ENCODE measurements at places on chromosomes 13 and 19.

GRCh38 chr19:49512970-49513745 is 697 bp downstream of the FCGRT start:
- no peak for DNase-seq

DNA sequence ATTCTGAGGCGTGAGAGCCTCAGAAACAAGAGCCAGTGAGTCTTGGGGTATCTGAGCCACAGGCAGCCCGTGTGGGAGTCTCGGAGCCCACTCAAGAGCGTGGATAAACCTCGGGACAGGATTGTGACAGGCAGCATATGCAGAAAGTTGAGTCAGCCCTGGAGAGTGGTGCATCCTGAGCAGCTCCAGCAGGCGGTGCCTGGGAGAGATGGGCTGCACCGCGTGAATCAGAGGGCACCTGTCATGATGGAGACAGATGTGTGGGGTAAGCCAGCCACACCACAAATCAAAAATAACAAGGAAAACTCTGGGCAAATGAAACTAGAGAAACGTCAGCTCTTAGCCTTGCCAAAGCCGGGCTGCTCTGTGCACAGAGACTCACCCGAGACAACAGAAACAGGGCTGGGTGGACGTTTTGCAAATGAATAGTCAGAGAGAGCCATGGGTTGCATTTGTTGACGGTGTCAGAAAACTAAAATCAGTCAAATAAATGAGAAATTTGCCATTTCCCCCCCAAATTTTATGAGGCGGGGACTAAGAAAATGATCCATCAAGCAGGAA is 30.0 kb upstream of the POP4 start:
- DNase-seq: no peak

- DNase-seq: no peak
Observed at GRCh38 chr13:110006304-110006703, 219.9 kb upstream of the IRS2 start.

- no peak for DNase-seq
Observed at GRCh38 chr13:29578300-29579085, 17.0 kb downstream of the SLC7A1 start.

DNA sequence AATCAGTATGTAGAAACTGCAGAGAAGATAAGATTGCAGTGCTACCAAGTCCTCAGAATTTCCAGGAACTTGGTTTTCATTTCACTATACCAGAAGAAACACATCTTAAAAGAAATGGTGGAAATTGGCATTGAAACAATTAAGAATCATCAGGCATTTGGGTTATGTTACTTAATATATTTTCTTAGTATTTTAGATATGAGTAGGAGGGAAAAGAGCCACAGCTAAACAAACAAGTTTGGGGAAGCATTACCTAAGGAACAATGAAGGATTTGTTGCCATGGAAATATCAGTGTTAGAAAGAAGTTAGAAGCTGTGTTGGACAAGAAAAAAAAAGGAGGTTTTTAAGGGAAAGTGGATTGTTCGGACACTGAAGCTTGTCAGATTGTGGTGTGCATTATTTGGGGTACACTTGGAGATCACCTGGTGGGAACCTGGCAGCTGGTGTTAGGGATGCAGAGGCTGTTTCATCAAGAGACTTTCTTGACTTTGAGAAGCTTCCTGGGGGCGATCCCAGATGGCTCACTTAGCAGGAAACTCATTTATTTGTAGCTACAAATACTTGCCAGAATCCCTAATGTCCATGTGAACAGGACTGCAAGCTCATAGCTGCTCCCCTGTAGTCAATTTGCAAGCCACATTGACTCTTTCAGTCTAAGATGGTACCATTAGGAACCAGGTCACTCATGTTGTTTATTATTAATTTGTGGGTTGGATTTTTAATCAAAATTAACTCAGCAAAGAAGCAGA is 246.7 kb downstream of the RFC3 start:
- no peak for DNase-seq

- DNase-seq: no peak
Observed at GRCh38 chr19:33252418-33252962, 26.8 kb upstream of the SLC7A10 start.

DNA sequence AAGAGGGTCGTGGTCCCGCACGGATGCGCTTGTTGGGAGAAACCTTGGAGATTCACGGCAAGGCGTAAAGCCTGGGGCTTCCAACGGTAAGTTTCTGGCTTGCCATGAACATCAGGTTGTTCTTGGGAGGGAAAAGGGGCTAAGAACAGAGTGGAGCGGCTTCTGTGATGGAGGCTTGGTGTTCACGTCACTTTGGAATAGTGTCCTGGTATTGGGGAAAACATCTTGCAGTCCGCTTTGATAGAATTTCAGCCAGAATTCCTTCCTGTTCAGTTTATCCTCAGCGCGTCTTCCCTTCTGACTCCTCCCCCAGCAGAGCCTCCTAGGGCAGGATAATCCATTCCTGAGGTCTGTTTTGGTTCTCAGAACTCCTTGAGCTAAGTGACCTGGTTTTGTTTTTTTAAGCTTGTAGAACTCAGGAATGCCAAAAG is 2.0 kb downstream of the KCTD15 start:
- DNase-seq: no peak

- DNase-seq: no peak
Observed at GRCh38 chr19:18428787-18429674, 8.9 kb downstream of the ISYNA1 start.

DNA sequence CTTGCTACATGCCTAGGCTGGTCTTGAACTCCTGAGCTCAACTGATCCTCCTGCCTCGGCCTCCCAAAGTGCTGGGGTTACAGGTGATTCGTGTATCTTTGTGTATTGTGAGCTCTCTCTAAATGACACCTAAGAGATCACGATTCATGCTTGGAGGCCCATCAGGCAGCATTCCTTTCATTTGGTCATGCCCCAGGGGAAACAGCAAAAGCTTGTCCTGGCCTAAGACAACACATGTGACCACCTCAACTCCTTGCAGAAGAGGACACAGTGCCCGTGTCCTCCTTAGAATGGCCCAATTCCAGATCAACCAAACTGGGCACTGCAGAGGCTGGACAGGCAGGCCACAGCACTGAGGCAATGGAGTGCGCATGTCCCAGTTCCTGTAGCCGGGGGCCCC is 32.5 kb downstream of the ZC3H4 start:
- DNase-seq: no peak

- no peak for DNase-seq
Observed at GRCh38 chr13:105083992-105084391, 1451.5 kb downstream of the EFNB2 start.

- DNase-seq: no peak
Observed at GRCh38 chr13:106562301-106562700, 5.6 kb downstream of the ARGLU1 start.

- DNase-seq: no peak
Observed at GRCh38 chr19:38101723-38102122, 122.3 kb downstream of the DPF1 start.

DNA sequence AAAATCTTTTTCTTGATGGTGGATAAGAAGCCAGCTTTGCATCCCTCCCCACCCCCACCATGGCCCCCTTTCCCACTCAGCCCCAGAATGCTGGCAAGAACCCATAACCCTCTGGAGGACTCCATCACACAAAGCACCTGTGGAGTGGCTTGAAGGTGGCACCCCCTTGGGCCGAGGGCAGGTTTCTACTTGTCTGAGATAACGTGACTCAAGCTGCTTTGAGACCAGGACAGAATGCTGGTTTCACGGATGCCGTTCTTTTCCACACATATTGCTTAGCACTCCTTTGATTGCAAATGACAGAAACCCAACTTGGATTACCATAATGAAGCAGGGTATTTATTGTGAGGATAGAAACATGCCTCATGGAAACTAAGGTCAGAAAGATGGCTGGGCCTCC is 82.2 kb downstream of the LACC1 start:
- DNase-seq: no peak

- no peak for DNase-seq
Observed at GRCh38 chr13:30153545-30154426, 153.6 kb downstream of the KATNAL1 start.

DNA sequence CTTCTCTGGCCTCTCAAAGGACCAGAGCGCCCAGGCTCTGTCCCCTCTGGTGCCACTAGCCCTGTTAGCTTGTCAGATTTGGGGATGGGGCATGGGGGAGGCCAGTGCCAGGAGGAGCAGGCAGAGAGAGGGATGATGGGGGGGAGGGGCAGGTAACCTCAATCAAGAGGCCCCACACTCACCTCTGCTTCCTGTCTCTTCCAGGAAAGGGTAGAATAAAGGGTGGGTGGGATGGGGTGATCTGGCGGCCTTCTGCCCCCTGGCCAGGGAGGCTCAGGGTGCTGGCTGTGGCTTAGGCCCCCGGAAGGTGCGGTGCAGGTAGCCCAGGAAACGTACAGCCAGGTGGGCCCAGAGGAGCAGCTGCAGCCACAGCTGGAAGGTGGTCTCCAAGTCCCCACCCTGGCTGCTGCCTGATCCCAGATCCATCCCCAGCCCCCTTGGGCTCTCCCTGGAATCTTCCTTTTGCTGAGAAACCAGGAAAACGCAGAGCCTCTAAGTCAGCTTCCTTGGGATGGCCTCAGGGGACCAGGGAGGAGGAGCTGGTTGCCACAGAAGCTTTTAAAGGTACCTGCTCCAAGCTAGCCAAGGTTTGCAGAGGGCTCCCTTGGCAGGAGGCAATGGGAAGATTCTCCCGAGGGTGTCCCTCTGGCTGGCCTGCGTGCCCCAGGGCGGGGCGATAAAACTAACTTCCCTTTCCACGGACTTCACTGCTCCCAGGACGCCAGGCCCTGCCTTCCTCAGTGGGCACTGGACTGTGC is 5.3 kb downstream of the PRKACA start:
- DNase-seq: no peak

- DNase-seq: no peak
Observed at GRCh38 chr13:61258185-61258584, 157.5 kb downstream of the PCDH20 start.

- DNase-seq: no peak
Observed at GRCh38 chr13:39784347-39784746, 128.9 kb downstream of the COG6 start.

DNA sequence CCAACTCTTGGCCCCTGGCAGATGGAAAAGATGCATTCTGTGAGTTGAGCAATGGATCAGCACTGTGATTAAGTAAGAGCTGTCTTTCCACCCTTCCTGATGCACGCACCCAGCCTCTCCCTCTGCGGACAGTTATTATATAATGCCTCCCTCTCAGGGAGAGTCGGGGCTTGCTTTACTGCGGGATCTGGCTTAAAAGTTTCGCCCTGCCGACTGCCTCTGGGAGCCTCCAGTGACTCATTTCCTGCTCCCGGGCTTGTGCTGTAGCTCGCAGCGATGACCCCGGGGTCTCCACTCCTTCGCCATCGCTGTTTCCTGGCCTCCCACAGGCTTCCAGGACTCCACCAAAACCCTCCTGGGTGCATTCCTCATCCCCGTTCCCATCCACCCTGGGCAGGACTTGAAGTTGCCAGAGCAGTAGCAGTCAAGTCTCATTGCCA is 107.4 kb upstream of the SLC7A1 start:
- peak; percentile 72 for DNase-seq

GRCh38 chr19:49848938-49849337 is 2.0 kb upstream of the PTOV1 start:
- DNase-seq: no peak

DNA sequence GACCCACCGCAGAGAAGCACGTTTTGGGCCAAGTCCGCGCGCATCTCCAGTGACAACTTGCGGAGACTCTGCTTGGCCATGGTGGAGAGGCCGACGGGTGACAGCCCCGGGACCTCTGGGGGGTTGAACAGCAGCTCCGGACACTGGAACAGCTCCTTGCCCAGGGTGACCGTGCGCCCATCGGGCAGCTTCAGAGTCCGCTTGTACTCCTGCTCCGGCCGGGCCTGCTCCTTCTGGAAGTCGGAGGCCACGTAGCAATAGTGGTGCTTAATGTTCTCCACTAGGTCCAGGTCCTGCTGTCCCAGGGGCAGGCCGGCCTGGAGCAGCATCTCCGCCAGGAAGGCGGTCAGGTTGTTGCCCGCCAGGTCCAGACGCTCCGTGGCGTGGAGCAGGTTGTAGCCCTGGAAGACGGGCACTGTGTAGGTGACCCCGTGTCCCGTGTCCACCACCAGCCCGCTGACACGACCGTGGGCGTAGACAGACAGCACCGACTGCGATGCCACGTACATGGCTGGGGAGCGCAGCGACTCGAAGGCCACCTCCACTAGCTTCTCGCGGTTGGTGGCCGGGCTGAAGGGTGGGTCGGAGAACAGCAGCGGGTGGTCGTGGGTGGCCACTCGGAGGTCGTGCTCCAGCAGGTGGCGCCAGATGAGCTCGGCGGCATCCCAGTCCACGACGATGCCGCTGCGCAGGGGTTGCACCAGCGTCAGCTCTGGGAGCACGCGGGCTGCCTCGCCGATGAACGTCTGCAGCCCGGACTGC is 743 bp downstream of the ACTL9 start:
- DNase-seq: no peak

DNA sequence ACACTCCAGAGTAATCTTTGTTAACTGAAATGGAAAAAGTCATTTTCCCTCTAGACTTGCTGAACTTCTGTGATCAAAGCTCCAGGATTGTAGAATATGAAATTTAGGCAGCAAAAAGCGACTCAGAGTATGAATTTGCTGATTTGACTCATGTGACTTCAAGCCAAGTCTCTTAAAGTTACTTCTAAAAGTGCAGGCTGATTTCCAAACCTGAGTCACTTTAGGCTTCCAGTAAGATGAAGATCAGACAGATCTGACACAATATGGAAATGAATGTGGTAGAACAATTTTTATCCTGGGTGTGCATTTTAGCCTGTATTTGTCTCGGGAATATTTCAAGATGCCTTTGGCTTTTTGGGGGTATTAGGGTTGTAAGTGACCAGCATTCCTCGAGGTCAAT is 151.0 kb upstream of the TMTC4 start:
- peak; percentile 8 for DNase-seq

DNA sequence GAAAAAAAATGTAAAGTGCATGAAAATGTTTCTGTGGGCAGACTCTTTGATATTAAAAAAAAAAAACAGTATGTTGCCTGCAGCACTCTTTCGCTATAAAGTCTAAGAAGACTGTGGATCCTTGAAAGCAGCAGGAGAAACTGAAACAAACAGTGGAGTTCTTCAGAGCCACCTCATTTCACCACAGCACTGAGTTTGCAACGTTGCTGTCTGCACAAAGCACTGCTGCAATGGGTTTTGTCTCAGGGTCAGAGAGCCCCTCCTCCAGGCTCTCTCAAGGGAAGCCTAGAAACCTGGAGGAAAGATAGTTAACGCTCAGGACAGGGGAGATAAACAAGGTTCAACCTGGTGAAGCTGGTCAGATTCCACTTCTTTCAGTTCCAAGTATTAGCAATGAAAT is 248.7 kb downstream of the EFNB2 start:
- no peak for DNase-seq

DNA sequence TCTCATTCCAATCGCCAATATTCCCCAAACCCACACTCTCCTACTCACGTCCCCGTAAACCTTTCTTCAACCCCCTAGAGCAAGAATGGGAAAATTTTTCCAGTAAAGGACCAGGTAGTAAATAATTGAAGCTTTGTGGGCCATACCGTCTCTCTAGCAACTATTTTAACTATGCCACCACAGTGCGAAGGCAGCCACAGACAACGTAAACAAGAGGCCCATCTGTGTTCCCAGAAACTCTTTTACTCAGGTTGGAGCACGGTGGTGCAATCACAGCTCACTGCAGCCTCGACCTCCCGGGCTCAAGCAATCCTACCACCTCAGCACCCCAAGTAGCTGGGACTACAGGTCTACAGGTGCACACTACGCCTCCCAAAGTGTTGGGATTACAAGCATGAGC is 3.0 kb downstream of the DPRX start:
- no peak for DNase-seq
